ENCODE measurements at places on chromosomes 3 and 15.

- DNase-seq = no peak
Observed at GRCh38 chr3:18079739-18080138, 337.3 kb upstream of the TBC1D5 start.

- DNase-seq = no peak
Observed at GRCh38 chr3:182979103-182979673, 1.1 kb downstream of the DCUN1D1 start.

DNA sequence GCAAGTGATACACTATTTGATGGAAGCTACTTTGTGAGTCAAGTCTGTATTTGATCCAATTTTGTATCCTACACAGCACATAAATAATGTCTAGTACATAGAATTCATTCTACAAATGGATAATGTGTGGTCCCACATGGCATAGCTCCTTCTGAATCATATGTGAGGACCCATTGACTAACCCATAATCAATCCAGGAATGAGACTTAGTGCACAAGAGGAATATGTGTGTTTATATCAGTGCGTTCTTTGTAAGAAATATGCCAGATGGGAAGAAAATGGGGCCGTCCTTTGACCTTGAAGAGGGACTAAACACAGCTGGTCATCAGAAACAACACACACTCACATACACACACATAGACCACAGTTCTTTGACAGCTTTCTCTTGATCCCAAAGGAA is 282.7 kb upstream of the SEMA6D start:
- no peak for DNase-seq

DNA sequence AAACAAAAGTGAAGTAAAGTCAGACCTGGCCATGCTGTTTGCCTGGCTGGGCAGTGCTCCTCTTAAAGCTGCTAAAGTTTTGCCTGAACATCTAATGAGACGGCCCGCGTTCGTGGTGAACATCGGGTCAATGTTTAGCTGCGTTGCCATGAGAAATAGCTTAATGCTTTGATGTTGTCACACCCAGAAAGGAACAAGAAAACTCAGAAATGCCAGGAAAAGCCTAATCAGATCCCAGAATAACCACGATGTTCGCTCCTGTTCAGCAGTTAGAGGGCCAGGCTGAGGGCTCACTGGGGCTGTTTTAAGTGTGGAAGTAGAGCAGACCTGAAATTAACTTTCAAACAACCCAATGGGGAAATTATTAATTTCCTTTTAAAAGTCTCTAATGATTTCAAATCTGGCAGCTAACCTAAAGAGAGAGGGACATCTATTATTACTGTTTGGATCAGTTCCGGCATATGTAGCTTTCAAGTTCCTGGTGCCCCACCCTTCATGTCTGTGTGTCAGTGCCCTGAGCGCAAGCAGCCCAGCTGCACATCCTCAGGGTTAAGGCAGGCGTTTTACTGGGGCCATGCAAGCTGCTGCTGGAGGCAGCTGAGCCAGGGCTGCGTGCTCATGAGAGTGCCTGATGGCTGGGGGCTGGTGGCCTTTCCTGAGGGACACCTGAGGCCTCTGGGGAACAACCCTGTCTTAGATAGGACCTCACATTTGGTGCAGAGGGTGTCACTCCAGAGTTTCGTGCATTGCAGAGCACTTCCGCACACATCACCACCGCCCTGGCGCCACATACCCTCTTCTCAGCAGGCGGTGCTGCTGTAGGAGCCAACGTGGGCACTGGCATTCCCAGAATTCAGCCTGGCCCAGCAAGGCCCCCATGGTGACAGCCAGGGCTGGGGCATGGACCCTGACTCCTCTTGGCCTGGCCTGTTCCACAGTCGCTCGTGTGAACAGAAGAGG is 76.6 kb downstream of the LRRK1 start:
- DNase-seq = no peak

DNA sequence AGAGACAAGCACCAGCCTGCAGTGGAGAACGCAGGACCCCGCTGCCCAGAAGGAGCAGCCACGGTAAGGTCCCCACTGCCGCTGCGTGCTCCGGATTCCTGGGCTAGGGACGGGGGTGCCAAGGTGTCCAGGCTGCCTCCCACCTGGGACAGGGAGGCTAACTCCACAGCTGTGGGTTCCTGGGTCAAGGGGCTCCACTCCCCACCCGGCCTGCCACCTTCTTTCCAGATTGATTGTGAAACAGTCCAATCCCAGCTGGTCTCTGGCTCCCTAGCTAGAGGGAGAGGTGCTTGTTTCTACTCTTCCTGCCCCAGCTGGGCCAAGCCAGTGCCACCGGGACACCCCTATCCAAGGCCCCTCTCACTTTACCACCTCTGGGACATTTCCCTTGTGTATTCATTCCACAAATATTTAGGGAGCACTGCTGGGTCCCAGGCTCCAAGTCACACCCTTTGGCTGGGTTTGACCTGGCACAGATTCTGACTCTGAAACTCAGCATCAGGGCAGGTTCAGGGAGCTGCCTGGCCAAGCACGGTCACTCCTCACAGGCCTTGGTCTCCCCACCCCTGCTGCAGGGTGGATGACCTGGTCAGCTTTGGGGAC is 1.9 kb downstream of the PAK6 start:
- DNase-seq = no peak

DNA sequence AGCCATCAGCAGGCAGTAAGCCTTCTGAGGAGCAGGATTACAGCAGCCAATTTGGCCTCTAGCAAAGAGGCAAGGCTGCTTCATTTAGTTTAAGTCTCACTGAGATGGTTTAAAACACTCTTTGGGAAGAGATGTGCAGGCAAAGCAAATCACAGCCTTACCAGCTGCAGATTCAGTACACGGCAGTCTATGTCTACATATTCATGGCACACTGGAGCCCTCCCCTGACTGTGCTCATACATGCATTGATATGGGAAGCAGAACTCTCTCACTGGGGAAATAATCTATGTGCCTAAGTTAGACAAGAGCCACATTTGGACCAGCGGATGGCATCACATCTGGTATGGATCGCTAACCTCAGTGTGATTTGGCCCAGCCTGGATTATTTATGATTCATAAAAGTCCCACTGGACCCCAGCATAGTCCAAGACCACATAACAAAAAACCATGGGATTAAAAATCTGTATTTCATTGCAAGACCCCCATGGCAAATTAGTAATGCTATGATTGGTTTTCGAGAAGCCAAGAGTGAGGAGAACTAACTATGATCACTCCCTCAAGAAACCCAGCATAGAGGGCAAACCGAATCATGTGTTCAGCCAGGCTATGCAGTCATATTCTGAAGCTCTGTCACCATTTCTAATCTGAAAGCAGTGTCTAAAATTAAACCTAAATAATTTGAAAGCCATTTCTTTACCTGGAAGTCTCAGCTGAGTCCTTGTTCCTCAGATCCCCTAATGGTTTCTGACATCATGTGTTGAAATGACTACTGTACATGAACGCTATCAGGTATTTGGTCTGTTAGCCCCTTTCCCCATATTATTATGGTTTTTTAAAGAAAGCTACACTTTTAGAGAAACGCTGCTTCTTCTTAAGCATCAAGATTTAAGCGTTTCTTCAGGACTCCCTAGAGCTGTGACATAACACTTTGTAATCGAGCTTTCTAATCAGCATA is 1.2 kb downstream of the PRICKLE2 start:
- no peak for DNase-seq

GRCh38 chr3:146124126-146124801 is 36.7 kb downstream of the PLOD2 start:
- no peak for DNase-seq

GRCh38 chr15:60720493-60721256 is 241.7 kb upstream of the ICE2 start:
- DNase-seq = peak; percentile 3

Measured in activated CD8-positive, alpha-beta memory T cell treated with anti-CD3 and anti-CD28 coated beads for 1 hour (primary cell).